Stimulated activated CD4-positive, alpha-beta T cell treated with anti-CD3 and anti-CD28 coated beads, Interleukin-12 subunit alpha, Interleukin-12 subunit beta, amount 100 ng/mL, for 48 hours (primary cell): ENCODE measurements at places on chromosomes 16 and 17.
A peak's percentile ranks its signal among the peaks of the same experiment; 100 is the strongest.

DNA sequence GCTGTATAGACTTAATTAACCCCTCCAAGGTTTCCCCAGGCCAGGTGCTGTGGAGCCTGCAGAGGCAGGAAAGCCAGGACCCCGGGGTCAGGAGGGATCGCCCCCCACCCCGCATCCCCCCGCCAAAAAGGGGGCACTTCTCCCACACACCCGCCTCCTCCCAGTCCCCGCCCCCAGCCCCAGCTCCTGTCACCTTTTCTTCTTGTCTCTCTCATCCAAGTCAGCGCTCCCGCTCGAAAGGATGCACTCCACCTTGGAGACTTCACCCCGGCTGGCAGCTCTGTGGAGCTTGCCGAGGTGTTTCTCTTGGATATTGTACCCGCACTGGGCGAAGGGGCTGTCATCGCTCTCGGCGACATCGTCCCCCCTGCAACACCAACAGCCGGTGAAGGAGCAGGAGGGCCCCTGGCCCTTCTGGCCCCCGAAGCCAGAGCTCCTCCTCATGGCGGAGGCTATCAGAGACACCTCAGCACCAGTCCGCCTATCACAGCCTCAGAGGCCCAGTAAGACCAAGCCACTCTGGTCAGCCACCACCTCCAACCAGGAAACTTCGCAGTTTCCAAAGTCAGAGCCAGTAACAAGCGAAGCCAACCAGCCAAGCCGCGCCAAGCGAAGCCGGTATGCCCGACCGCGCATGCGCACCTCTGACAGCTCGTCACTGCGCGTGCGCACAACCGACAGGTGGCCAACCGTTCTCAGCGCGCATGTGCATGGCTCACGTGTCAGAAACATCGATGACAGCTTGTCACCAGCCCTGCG, 52.5 kb downstream of the SHCBP1 start:
- DNase-seq, result no peak

GRCh38 chr16:22262460-22262859, 34.7 kb upstream of the POLR3E start:
- DNase-seq, result no peak

DNA sequence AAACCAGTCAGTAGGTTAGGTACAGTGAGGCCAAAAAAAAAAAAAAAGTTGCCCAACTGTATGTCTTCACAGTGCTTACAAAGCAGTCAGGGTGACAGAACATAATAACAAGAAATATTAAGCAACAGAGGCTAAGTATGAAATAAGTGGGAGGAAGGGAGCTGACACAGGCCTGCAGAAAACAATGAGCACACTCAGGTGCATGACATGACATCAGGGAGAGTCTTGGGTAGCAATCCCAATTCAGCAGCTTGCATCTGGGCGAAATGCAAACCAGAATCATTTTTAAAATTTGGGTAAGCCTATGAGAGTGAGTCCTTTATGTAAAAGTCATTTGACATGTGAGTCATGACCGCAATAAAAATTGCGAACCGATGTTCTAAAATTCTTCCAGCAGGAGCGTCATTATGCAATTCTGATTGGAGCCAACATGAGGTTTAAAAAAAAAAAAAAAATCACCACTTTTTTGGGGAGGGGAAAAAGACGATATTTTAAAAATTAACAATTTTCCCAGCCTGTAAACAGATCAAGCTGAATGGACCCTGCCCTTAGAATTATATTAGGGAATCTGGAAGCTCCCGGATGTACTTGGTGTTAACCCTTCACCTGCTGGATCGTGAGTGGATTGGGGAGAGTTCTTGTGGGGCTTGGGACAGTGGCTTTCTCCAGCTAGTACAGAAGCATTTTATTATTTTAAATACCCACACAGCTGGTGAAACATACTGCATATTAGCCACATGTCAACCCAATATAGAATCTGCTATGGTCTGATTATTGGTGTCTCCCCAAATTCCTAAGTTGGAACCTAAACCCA, 127.9 kb downstream of the NPIPB5 start:
- DNase-seq, result no peak

GRCh38 chr17:47240806-47241205, 12.8 kb upstream of the ITGB3 start:
- no peak for DNase-seq

DNA sequence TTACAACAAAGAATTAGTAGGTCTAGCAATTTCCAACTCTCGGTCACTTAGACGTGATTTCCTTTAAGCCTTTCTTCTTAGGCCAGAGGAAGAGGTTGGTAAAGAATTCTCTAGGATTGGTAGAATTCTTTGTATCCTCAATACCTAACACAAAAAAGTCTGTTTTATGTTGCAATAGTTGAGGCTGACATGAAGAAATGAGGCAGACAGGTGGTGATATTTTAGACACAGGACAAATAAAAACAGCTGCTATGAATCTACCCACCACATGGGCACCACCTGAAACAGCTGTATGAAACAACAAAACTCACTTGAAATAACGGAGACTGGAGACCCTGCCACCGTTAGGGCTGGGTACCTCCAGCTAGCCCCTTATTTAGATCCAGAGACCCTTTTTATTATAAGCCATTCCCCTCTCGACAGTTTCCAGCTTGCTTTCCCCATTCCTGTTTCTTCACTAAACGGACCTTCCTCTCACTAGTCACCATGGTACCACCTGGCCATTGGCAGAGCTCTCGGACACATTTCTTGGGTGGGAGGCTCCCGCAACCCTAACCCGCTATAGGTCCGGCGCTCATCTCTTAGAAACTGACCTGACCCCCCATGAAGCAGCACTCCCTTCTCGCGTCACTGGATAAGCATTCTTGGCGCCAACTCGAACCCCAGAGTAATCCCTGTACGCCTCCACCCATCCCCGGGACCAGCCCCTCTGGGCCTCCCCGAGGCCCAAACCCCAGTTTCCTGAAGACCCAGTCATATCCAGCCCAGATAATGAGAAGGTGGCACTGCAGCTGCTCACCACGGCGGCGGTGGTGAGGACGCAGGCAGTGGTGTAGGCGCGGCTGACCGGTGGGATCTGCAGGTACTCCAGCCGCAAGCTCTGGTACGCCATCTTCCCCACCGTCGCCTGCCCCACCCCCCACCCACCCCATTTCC, at the start of gene DERL2:
Gene DERL2, minus strand, starts transcription at position 909 of the 936 bp plus-strand sequence. Its CDS starts 17 bp downstream, at position 892.
- DNase-seq, result no peak

GRCh38 chr16:29807426-29808218, 1.3 kb downstream of the MAZ start:
- DNase-seq, result peak; percentile 88

GRCh38 chr16:88619859-88620815, 18.2 kb upstream of the IL17C start:
- DNase-seq, result no peak

DNA sequence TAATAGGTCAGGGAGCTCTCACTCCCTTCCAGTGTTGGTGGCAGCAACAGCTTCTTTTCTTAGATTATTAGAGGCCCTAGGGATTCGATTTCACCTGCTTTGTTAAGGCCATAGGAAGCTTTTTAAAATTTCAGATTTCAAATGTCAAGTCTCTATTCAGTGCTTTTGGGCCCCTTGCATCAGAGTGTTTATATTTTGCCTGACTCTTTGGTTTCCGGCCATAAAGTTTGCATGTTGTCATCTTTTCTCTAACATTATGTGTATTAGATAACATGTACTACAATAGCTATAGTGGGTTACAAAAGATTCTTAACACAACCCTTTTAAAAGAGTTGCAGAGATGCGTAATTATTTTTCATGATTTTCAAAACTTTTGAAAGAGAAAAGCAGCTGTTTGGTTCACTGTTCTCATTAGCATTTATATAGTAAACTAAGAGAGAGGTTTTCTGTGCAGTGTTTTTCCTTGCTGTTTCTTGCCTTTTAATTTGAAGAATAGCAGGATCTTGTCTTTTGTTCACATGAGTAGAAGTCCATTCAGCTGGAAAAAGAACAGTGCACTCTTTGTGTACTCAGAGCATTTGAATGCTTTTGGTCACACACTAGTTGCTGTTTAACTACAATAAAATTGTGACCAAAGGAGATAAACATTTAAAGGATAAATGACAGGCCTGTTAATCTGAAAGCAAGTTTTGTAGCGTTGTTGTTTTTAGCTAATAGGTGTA, 52.5 kb downstream of the FTO start:
- no peak for DNase-seq

DNA sequence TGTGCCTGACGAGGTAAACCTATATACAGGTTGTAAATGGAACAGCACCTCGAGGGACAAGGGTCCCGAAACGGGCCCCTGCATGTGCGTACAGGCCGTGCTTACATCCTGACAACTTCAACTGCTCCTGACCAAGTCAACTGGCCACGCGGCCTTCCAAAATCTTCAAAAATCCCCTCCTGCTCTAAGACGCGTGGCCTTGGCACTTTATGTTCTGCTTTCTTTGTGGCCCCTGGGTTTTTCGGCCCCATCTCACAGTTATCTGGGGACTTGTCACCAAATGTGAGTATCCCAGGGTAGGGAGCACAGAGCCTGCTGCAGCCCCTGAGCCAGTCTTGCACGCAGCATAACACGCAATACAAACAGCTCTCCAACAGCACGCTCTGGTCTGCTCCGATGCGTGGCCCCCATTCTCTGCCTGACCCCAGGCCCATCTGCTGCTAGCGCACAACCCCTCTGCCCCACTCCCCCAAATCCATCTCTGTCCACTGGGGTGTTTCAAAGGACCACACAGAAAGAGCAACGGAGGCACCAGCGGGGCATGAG, 659 bp downstream of the RPH3AL start:
- no peak for DNase-seq

- DNase-seq, result no peak
Observed at GRCh38 chr17:4472286-4472685, 26.4 kb upstream of the SPNS2 start.

- DNase-seq, result peak; percentile 55
Observed at GRCh38 chr17:2215616-2216364, 87.8 kb downstream of the SMG6 start.

DNA sequence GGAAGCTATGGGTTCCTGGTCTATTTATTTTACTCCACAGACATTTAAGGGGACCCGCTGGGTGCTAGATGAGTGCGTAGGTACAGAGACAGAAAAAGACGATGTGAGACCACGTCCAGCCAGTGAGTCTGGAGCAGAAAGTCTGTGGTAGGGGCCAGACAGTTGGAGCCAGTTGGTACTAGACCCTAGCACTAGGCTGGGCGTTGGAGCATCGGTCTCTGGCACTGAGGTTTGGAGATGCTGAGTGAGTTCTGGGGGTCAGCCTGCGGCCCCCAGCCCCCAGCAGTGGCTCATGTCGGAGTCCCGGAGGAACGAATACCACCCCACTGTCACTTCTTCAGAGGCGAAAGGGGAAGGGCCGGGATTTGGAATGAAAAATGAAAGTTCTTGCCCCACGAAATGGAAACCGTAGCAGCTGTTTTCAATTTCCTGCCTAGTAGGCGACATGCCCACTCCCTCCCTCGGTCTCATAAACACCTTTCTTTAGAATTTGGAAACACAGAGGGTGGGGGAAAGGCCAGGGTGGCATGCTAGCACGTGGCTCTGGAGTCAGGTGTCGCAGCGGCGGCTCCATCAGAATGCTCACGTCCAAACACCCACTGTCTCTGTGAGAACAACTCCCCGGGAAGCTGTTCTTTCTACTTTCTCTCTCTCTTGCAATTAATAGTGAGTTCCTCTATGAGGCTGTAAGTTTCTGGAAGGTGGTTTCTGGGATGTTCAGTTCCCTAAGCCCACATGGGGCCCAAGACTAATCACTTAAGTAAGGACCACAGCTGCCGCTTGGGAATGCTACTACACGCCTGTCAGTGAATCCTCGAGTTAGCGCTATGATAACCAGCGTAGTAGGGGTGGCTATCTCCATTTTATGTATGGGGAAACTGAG, 96.8 kb downstream of the IRF8 start:
- peak; percentile 48 for DNase-seq

GRCh38 chr17:42028791-42029127, 8.9 kb downstream of the NKIRAS2 start:
- DNase-seq, result no peak

- DNase-seq, result no peak
Observed at GRCh38 chr16:53404959-53405358, 29.3 kb upstream of the RBL2 start.

DNA sequence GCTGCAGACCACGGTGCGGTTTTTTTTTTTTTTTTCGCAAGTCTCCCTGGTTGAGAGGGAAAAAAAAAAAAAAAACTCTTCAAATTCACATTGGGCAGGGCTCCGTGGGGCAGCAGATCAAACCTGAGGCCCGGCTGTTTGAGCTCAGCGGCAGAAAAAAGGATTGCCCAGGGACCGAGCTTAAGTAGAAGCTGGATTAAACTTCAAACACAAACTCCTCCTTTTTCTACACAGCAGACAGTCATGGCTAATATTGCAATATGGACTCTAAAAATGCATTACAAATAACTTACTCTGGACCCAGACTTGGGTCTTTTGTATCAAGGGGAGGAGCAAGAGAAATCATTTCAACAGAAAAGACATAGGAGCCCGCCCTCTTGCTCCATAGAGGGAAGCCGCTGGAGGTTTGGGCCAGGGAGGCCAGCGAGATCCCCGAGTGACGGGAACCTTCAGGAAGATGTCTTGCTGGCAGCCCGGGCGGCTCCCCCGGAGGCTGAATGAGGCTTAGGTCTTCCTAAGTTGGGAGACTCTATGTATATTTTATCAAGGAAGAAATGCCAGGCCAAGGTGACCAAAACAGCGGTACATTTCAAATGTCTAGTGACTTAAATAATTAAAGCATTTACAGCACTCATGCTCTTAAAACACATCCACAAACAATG, 167.7 kb downstream of the ZNF423 start:
- no peak for DNase-seq

DNA sequence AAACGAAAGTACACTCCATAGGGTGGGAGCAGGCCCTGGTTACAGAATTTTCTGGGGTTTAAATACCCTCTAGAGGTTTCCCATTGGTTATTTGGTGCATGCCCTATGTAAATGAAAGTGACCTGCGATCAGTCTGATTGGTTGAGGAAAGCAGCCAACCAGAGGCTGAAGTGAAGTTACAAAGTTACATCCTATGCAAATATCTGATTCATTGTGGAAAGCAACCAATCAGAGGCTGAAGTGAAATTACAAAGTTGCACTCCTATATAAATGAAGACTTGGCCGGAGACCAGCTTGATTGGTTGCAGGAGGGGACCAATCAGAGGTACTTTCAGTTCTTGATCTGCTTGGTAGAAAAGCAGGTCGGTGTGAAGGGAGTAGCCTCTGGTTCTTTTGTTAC, 24.4 kb downstream of the NAA60 start:
- no peak for DNase-seq

GRCh38 chr16:74627506-74628220, 20.7 kb upstream of the GLG1 start:
- no peak for DNase-seq

GRCh38 chr16:58842156-58842555, 108.0 kb upstream of the GOT2 start:
- DNase-seq, result no peak

GRCh38 chr17:69972251-69972650, 102.8 kb upstream of the KCNJ16 start:
- DNase-seq, result no peak
